Left cardiac atrium (tissue), 4 donors: ENCODE measurements at places on chromosomes 4 and X. TPM values are rescaled to one million over a fixed set of nuclear protein-coding genes. Genes with fewer than 3 reads are reported as not detected.

The ZNF718 gene
- total RNA-seq = 7.1 TPM

The ARHGAP36 gene
- 0.32 TPM for total RNA-seq

The PCGF3 gene
- 21.4 TPM for total RNA-seq

The GPM6B gene
- 7.1 TPM for total RNA-seq

The ENPEP gene
- 7.4 TPM for total RNA-seq

The ZCCHC18 gene
- 0.32 TPM for total RNA-seq

The GPR50 gene
- not detected for total RNA-seq

The TMEM154 gene
- total RNA-seq = 4.4 TPM

The JCHAIN gene
- 9.0 TPM for total RNA-seq

The VGLL1 gene
- not detected for total RNA-seq

The BMP3 gene
- total RNA-seq = 0.08 TPM

The SSX1 gene
- not detected for total RNA-seq

The ARSJ gene
- total RNA-seq = 3.4 TPM

The PPP1R2C gene
- not detected for total RNA-seq

The DUSP21 gene
- total RNA-seq = not detected

The F11 gene
- total RNA-seq = not detected

The MFAP3L gene
- total RNA-seq = 4.3 TPM

The NAA15 gene
- 46.1 TPM for total RNA-seq
